ENCODE measurements at places on chromosomes 16 and 17.

GRCh38 chr16:73280388-73280787 lies 232.5 kb upstream of the ZFHX3 start:
- DNase-seq, result no peak

DNA sequence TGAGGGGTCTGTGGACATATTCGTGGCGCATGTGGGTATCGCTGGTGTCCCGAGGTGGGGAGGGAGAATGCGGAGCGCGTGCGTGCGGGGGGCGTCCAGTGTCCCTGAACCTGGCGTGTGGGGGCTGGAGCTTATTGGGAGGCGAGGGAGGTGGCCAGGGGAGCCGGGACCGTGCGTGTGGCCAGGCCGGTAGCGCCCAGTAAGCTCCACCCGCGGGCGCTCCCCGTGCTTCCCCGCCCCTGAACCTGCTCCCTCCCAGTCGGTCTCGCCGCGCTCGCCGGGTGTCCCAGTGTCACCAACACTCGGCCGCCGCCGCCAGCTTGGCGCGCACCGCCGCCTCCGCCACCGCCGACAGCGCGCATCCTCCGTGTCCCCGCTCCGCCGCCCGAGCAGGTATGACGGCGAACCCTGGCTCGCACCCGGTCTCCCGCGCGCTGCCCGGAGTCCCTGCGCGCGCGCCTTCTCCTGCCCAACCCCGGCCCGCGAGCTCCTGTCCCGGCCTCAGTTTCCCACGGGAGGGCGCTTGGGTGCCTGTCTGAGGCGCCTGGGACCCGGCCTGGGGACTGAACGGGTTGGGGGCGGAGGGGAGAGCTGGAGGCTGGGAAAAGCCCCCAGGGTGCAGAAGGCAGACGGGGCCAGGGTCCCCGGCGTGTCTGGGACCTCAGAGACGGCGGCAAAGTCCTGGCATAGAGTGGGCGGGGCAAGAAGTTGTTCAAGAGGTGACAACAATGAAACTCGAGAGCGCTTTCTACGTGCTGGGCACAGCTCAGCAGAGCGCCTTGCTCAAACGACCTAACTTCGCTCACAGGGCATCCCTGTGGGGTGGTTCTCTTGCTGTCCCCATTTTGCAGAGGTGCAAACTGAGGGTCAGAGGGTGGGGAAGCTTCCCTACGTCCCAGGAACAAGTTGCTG lies at the start of gene SCNN1B:
Gene SCNN1B, plus strand, starts transcription at position 258 of the 912 bp plus-strand sequence. CDS start 46,298 bp downstream, outside the sequence.
- no peak for DNase-seq

- DNase-seq, result peak; percentile 31
Measured at GRCh38 chr16:67349172-67349571, 22.6 kb downstream of the LRRC36 start.

- DNase-seq, result no peak
Measured at GRCh38 chr17:50638606-50638965, 3.9 kb downstream of the ABCC3 start.

- DNase-seq, result no peak
Measured at GRCh38 chr16:90002759-90003158, 16.5 kb downstream of the DBNDD1 start.

DNA sequence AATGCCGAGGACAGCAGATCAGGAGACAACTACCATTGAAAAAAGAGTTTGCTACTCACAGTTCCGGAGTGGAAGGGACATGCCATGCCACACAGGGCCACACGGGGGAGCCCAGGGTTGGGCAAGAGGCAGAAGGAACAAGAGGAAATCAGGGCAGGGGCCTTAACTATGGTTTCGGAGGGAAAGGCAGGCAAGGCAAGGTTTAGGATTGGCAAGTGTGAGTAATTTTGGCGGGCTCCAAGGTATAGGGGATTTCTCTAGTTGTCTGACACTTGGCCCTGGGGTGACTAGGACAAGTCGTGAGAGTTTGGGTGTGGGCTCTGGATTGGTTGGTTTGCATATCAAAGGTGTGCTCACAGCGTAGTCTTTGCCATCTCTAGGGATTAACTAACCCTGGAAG lies 27.0 kb upstream of the NTN1 start:
- DNase-seq, result peak; percentile 38
